ENCODE measurements at places on chromosomes 4 and X. TPM values are rescaled to one million over a fixed set of nuclear protein-coding genes. Genes with fewer than 3 reads are reported as not detected.

POF1B gene
- total RNA-seq: 9.1 TPM

VCX3A gene
- total RNA-seq: not detected

GSX2 gene
- total RNA-seq: not detected

VCX3B gene
- not detected for total RNA-seq

TCEANC gene
- total RNA-seq: 1.3 TPM

MAGEA2 gene
- total RNA-seq: not detected

ZAR1 gene
- not detected for total RNA-seq

CAMK2D gene
- total RNA-seq: 14.7 TPM

EPHA5 gene
- not detected for total RNA-seq

PCDH11X gene
- not detected for total RNA-seq

PRRG3 gene
- not detected for total RNA-seq

NALF2 gene
- total RNA-seq: 0.08 TPM

CSAG3 gene
- total RNA-seq: not detected

TMEM33 gene
- total RNA-seq: 58.9 TPM

IL9R gene
- total RNA-seq: not detected

FAAH2 gene
- 1.7 TPM for total RNA-seq

All from hair follicular keratinocyte (primary cell).